WTC11 (cell line): ENCODE measurements at places on chromosomes 11 and 22. TPM values are rescaled to one million over a fixed set of nuclear protein-coding genes. Genes with fewer than 3 reads are reported as not detected.

OR56A1 gene
- 0.14 to 0.35 TPM (median 0.14 TPM) in 3 replicates for total RNA-seq

DNA sequence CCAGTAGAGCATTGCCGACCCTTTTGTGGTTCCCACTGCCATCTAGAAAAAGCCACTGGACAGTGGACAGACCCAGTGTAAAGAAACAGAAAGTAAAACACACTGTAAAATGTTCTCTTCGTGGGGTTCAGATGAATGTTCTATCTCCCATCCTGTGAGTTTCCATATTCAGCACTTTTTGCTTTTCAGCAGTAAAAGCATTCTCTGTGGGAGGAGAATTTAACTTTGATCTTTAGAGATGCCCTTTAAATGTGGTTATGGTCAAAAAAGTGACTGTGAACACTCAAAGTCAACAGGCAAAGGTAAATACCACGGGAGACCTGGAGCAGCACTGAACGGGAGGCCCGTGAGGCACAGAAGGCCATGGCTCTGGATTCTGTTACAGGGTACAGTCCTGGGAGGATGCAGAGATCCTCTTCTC is 53.9 kb downstream of the FLI1 start:
- H3K27ac ChIP-seq = no peak overlapping the region
- DNase-seq = no peak
- H3K27me3 ChIP-seq = peaks cover 12% of the 10 kb centered on the region
- no peaks in the 10 kb centered on the region for H3K36me3 ChIP-seq
- no peak overlapping the region for H3K4me3 ChIP-seq
- H3K4me1 ChIP-seq = peaks cover 20% of the 10 kb centered on the region

GRCh38 chr11:110478410-110478809 is 48.7 kb downstream of the FDX1 start:
- DNase-seq = peak; percentile 86
- no peaks in the 10 kb centered on the region for H3K27me3 ChIP-seq
- H3K27ac ChIP-seq = no peak overlapping the region
- no peaks in the 10 kb centered on the region for H3K36me3 ChIP-seq
- H3K4me1 ChIP-seq = peaks cover 27% of the 10 kb centered on the region

C11orf87 gene
- 0.20 to 0.25 TPM (median 0.23 TPM) in 3 replicates for total RNA-seq

GRCh38 chr11:59859673-59860072 is 6.6 kb downstream of the TCN1 start:
- H3K27ac ChIP-seq = no peak overlapping the region
- H3K27me3 ChIP-seq = no peaks in the 10 kb centered on the region

DNA sequence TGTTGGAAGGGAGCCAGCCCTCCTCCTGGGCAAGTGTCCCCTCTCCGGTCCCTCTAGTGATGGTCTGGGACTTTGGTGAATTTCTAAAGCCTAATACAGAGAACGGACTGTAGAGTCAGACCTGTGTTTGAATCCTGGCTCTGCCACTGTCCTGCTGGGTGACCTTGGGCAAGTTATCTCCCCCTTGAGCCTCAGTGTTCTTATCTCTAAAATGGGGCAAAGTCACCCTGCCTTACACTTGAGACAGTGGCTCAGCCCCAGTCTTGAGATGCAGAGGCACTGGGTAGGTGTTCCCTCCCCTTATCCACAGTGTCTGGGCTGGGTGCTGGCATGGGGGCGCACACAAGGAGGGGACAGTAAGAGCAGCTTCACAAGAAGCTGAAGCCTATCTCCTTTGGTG is 20.9 kb downstream of the DGAT2 start:
- H3K4me3 ChIP-seq = no peak overlapping the region
- H3K27ac ChIP-seq = no peak overlapping the region
- DNase-seq = no peak
- no peaks in the 10 kb centered on the region for H3K27me3 ChIP-seq
- no peaks in the 10 kb centered on the region for H3K4me1 ChIP-seq
- H3K36me3 ChIP-seq = no peaks in the 10 kb centered on the region

DNA sequence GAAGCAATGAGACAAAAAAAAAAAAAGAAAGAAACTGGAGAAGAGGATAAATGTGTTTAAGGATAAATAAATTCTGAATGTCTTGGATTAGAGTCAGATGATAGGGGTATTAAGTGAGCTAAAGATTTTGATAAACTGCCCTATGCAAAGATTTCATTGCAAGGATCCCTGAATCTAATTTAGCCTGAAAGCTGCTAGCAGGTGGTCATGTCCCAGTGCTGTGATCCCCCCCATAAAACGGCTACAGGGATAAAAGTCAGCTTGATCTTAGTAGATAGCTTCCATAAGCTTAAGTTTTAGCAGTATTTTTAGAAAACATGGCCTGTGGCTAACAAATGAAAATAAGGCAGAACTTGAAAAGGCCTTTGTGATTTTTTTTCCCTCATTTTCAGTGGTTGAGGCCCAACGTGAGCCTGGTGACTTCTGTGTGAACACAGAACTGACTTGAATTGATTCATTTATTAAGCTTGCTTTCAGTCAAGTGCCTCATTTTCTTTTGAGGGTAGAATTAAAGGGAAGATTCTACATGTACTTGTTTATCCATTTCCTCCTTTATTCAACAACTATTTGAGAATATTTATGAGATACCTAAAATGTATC is 44.5 kb downstream of the CD44 start:
- H3K27me3 ChIP-seq = no peaks in the 10 kb centered on the region
- no peak for DNase-seq
- peaks cover 23% of the 10 kb centered on the region for H3K4me1 ChIP-seq
- H3K27ac ChIP-seq = no peak overlapping the region
- H3K36me3 ChIP-seq = no peaks in the 10 kb centered on the region

DNA sequence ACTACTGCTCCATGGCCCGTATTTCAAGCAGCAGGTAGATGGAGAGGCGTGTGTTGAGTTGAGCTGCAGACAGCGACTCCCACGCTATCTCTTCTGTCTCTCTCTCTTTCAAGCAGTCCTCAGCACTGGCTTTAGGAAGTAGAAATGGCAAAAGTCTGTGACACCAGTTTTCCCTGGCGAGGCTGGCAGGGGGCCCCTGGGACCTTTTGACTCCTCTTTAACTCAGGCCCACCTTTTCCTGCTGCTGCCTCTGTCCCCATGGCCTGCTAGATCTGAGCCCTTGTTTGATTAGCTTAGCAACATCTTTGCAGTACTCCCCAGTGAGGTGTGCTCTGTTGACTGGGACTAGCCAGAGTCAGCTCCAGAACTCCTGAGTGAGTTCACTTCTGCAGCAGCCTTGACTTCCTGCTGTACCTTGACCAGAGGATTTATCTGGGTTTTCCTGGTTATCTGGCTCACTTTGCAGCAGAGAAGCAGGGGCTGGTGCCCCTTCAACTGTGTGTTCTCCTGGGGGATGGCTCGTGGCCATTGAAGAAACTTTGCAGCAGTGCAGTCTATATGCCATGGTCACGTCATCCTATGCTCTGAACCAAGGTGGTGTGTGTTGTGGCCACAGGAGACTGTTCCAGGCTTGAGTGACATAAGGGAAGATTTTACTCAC is 183.9 kb downstream of the DBX1 start:
- H3K4me1 ChIP-seq = 0 out of 2 replicates have a peak, but pooled peaks cover 3% of the 10 kb centered on the region
- no peak for DNase-seq
- H3K4me3 ChIP-seq = no peak overlapping the region
- no peaks in the 10 kb centered on the region for H3K27me3 ChIP-seq
- H3K36me3 ChIP-seq = 0 out of 2 replicates have a peak, but pooled peaks cover 4% of the 10 kb centered on the region
- H3K27ac ChIP-seq = no peak overlapping the region

GRCh38 chr22:40651057-40651456 is 14.5 kb upstream of the MRTFA start:
- no peaks in the 10 kb centered on the region for H3K36me3 ChIP-seq
- H3K27me3 ChIP-seq = no peaks in the 10 kb centered on the region
- H3K27ac ChIP-seq = 0 out of 2 replicates have a peak overlapping the region, but pooled peaks have one; percentile 44
- DNase-seq = no peak
- H3K4me1 ChIP-seq = peaks cover 18% of the 10 kb centered on the region
- H3K4me3 ChIP-seq = no peak overlapping the region

C22orf42 gene
- total RNA-seq = 0.61 to 0.78 TPM (median 0.69 TPM) in 3 replicates

DNA sequence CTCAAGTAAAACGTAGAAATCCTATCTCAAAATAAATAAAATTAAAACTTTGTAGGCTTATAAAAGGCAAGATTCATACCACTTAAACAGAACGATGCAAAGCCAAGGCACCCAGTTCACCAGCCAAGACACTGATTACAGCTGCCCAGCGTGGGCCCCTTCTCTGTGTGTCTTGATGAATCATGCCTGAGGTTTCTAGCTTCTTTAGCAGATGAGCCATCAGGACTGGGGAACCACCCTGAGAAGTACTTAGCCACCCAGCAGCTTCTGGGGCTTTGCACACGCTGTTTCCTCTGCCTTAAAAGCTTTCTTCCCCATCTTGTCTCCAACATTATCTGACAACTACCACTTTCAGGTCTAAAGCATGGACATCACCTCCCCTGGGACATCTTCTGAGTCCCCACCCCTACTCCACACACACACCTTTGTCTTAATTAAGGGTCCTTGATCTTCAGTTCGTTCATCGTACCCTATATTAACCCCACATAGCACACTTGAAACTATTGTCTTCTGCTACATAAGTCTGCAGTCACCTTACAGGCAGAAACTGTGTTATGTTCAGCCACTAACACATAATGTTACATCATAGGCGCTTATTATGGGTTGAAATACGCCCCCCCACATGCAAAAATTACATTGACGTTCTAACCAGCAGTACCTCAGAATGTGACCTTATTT is 8.7 kb upstream of the LAYN start:
- H3K4me1 ChIP-seq = no peaks in the 10 kb centered on the region
- no peaks in the 10 kb centered on the region; the same call in 1 of the 2 replicates for H3K27me3 ChIP-seq
- no peak overlapping the region for H3K27ac ChIP-seq
- no peaks in the 10 kb centered on the region for H3K36me3 ChIP-seq
- no peak for DNase-seq

GRCh38 chr22:31250740-31251600 is 38.9 kb downstream of the LIMK2 start:
- no peak for DNase-seq
- H3K4me3 ChIP-seq = no peak overlapping the region
- peaks cover 35% of the 10 kb centered on the region for H3K4me1 ChIP-seq

- H3K4me3 ChIP-seq = no peak overlapping the region
- peaks cover 12% of the 10 kb centered on the region for H3K36me3 ChIP-seq
- DNase-seq = no peak
These were observed 28.4 kb downstream of the PRDM10 start for GRCh38 chr11:129974237-129974636.

DNA sequence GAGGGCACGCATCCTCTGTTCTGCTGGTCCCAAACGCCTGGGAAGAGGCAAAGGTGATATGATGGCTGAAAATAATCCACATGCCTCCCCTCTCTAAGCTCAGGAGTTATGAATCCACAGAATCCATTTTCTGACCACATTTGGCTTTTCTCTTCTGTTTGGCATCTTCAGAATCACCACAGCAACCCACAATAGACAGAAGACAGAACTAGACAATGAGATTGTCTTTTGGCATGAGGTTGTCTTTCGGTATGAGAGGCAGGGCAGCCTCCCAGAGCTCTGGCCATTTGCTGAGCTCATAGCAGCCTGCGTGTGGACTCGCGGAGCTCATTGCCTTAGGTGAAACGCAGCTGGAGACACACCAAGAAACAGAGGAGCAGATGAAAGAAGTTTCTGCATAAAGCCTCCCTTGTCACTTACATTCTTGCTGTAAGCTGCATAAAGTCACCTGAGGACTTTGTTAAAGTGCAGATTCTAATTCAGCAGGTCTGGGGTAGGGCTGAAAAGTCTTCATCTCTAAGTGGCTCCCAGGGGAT is 868.0 kb downstream of the NTM start:
- H3K4me1 ChIP-seq = peaks cover 21% of the 10 kb centered on the region
- H3K4me3 ChIP-seq = no peak overlapping the region
- no peak for DNase-seq
- H3K36me3 ChIP-seq = no peaks in the 10 kb centered on the region
- no peaks in the 10 kb centered on the region for H3K27me3 ChIP-seq

- no peaks in the 10 kb centered on the region for H3K36me3 ChIP-seq
- no peak overlapping the region for H3K4me3 ChIP-seq
- no peaks in the 10 kb centered on the region for H3K27me3 ChIP-seq
- H3K4me1 ChIP-seq = no peaks in the 10 kb centered on the region; the same call in 1 of the 2 replicates
These were observed 1265.8 kb upstream of the CNTN5 start for GRCh38 chr11:97754976-97755375.

DNA sequence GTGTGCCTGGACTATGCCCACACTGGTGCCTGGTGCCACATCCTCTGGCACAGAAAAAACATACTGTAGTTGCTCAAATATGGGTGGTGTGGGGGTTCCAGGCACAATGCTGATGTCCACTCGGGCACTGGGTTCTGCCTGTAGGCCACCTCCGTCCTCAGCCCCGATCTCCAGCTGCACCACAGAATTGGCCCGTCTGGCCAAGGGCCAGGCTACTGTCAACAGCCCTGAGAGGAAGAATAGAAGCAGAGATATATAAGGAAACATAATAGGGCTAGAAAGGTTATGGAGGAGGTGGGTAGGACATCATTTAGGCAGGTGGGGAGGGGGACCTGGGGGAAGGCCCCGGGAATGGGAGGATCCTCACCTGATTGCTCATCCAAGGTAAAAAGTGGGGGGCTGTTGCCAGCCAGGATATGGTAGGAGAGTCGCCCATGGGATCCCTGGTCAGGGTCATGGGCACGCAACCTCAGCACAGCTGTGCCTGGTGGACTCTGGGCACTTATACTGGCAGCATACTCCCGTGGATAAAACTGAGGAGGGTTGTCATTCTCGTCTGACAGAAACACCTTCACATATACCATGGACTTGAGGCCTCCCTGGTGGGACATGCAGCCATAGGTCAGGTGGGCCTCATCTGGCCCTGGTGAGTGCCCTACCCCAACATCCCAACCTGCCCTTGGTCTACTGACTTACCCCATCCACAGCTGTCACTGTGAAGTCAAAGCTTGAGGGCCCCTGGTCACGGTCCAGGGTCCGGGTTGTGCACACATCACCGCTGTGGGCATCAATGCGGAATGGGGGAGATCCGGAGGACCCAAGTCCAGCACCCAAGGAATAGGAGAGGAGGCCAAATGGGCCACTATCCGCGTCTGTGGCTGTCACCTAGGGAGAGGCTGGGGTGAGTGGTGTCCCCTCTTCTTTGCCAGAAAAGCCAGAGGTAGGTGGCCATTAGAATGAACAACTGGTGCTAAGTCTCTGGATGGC is 14.5 kb upstream of the TPP1 start:
- H3K27me3 ChIP-seq = peaks cover 36% of the 10 kb centered on the region
- H3K36me3 ChIP-seq = no peaks in the 10 kb centered on the region
- no peak for DNase-seq
- peaks cover 8% of the 10 kb centered on the region; the same call in 1 of the 2 replicates for H3K4me1 ChIP-seq
- no peak overlapping the region for H3K4me3 ChIP-seq

- H3K4me1 ChIP-seq = no peaks in the 10 kb centered on the region
- no peaks in the 10 kb centered on the region; the same call in 1 of the 2 replicates for H3K36me3 ChIP-seq
- DNase-seq = no peak
- H3K27ac ChIP-seq = no peak overlapping the region
These were observed 241.8 kb upstream of the ARHGAP42 start for GRCh38 chr11:100445231-100445735.

- no peak for DNase-seq
- peak overlapping the region; percentile 28 for H3K27ac ChIP-seq
- peaks cover 35% of the 10 kb centered on the region for H3K36me3 ChIP-seq
- H3K27me3 ChIP-seq = no peaks in the 10 kb centered on the region
- peaks cover 13% of the 10 kb centered on the region for H3K4me1 ChIP-seq
- H3K4me3 ChIP-seq = no peak overlapping the region
These were observed 5.0 kb downstream of the DPF2 start for GRCh38 chr11:65338676-65339075.
